ENCODE measurements at places on chromosomes 5 and 9.

DNA sequence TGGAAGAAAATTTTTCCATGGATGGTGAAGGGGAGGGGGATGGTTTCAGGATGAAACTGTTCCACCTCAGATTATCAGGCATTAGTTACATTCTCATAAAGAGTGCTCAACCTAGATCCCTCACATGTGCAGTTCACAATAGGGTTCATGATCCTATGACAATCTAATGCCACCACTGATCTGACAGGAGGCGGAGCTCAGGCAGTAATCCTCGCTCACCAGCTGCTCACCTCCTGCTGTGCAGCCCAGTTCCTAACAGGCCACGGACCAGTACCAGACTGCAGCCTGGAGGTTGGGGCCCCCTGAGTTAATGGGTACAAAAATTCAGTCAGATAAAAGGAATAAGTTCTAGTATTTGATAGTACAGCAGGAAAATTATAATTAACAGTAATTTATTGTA lies 337.2 kb downstream of the NPR3 start:
- no peak for DNase-seq

DNA sequence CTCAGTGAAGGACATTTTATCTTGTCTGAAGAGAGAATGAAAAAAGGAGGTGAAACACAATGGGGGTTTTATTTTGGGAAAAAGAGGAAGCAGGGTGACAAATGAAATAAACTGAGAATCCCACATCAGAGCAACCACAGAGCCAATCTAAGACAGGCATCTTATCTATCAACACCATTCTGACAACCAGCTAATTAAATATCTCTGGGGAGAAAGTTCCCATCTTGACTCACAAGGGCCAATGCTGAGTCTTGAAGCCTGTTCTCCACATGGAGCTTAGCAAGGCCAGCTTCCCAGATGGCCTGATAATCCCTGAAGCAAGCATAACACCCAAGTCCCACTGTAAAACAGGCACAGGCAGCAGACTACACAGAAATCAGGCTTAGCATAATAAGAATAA lies 30.4 kb downstream of the DPYSL3 start:
- no peak for DNase-seq

- no peak for DNase-seq
These were observed 9.1 kb downstream of the AP3S1 start for GRCh38 chr5:115850744-115851416.

GRCh38 chr9:88990729-88991065 lies 571 bp upstream of the S1PR3 start:
- no peak for DNase-seq

GRCh38 chr5:72815580-72816283 lies 729 bp upstream of the TNPO1 start:
- no peak for DNase-seq

DNA sequence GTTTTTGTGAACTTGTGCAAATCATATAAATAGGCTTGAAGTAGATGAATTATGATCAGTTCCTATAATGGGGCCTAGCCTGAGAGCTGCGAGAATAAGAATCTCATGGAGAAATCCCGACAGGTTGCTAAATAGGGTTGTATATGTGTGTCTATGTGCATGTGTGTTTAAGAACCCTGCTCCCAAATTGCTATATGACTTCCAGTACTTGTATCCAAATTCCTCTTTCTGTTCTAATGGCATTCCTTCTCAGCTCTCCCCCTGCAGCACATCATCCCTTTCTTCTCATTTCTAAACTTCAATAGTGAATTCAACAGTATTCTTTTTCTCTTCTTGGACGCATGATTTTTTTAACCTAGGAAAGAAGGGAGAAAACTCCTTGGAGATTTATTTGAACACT lies 277.2 kb downstream of the GAS1 start:
- DNase-seq, result no peak

- DNase-seq, result no peak
These were observed 26.9 kb upstream of the FGD3 start for GRCh38 chr9:92920437-92920836.

GRCh38 chr5:8394965-8395364 lies 526.0 kb downstream of the MTRR start:
- no peak for DNase-seq

- DNase-seq, result peak; percentile 38
These were observed 576 bp downstream of the KIAA1958 start for GRCh38 chr9:112487008-112487798.

GRCh38 chr5:78671609-78672008 lies 23.0 kb upstream of the LHFPL2 start:
- no peak for DNase-seq

DNA sequence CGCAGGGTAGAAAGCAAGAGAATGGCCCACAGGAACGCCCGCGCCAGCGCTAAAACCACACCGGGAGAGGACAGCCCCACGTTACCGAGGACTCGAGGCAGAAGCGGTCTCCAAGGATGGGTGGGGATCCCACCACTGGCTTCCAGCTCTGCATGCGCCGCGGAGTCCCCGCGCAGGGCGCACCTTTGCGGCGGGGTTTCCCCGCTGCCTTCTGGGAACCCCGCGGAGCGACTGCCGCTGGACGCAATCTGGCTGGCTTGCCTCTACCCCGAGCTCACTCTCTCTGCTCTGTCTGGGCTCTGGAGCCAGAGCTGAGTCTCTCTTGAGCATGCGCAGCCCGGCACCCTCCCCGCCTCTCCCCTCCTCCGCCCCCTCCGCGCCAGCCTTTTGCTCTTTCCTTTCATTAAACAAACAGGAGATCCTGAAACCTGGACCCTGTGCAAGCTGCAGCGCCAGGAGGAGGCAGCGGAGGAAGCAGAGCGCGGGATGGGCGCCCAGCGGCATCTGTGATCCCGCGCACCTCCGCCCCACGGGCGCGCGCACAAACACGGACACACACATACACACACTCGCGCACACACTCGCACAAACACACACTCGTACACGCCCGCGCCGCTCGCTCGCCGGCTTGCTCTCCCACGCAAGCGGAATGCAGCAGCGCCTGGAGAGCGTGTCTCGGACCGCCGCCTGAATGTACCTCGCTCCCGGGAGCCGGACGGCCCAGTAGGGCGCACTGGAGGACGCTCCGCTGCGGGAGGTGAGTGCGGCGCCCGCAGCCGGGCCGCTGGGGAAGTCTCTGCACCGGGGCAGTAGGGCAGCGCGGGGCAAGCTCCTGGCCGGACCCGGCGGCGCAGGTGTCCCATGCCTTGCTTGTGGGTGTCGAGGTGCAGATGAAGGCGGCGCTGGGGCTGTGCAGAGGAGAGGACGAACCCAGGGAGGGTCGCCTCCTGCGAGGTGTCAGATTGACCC lies at the start of gene PLPPR1:
TSS of gene PLPPR1 (plus strand) at position 382 of the 969 bp plus-strand sequence.
- no peak for DNase-seq

- no peak for DNase-seq
These were observed 148.3 kb upstream of the NR3C1 start for GRCh38 chr5:143551820-143552251.

DNA sequence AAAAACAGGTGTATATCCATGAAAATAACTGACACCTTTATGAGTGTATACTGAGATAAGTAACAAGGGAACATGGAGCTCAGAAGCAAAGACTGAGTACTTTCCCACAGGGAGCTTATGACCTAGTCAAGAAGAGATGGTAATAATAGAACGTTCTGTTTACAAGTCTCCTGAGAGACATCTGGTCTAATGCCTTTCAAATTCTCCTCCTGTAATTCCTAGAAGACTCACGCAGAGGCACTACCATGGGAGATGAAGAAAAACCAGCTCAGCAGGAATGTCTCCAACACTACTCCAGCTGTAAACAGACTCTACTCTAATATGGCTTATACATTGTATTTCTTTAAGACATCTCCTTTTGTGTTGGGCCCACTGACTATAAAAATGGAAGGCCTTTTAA lies 503.6 kb upstream of the TUSC1 start:
- DNase-seq, result no peak

DNA sequence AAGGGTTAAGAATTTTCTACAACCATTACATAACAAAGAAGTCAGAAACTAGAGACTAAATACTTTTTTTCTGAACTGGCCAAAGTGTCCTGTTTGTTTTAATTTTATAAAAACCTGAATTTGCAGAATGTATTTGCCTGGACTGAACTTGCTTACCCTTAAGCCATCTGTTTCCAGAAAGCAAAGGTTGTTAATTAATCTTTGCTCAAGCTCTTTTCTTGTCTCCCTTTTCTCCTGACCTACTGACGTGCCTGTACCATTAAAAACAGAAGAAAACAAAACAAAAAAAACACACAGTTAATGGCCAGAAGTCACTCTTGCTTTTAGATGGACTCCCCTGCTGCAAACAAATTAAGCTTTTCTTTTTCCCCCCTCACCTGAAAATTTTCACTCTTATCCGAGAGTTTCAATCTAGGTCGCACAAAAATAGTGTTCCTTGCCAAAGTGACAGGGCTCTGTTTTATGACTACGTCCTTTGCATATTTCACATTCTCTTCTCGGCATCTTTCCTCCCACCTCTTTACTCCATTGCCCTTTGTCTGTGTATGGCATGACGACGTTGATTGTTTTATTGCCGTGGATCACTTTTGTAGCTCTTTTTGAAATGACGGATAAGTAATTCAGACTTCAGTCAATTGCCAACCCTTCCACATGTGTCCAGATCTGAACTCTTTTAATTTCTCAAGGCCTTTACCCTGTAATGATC lies 333.8 kb upstream of the GRIN3A start:
- no peak for DNase-seq

DNA sequence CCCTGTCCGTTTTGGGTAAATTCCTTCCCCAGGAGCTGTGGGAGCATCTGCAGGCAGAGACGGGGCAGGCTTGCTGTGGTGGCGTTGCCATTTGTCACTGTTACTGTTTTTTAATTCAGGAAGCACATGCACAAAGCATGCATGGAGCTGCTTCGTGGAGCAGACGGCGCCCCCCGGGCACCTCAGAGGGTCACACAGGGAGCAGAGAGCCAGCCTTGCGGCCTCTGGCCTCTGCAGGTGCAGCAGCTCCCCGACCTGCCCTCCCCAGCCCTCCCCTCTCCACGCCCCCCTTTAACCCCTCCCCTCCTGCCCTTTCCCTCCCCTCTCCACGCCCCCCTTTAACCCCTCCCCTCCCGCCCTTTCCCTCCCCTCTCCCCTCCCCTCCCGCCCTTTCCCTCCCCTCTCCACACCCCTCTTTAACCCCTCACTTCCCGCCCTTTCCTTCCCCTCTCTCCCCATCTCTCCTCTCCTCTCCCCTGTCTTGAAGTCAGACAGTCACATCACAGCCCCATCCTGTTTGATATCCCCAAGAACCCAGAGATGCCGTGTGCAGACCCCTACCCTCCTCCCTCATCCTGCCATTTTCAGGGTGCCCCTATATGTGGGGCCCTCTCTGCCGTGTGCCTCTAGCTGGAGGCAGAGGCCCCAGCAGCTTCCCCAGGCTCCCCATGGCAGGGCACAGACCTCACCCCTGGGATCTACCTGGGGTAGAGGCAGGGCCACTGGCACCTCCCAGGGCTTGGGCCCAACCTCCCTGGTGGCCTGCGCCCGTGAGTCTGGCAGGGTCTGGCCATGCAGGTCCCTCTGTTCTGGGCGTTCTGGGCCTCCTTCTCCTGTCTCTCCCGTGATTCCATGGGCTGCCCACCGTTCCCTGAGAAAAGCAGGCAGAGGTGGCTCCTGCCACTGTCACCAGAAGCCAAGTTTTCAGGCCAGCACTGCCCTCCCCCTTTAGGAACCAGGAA lies 29.6 kb upstream of the UBAC1 start:
- DNase-seq, result peak; percentile 27

- DNase-seq, result no peak
These were observed 464.6 kb upstream of the ACTBL2 start for GRCh38 chr5:57947181-57947580.

DNA sequence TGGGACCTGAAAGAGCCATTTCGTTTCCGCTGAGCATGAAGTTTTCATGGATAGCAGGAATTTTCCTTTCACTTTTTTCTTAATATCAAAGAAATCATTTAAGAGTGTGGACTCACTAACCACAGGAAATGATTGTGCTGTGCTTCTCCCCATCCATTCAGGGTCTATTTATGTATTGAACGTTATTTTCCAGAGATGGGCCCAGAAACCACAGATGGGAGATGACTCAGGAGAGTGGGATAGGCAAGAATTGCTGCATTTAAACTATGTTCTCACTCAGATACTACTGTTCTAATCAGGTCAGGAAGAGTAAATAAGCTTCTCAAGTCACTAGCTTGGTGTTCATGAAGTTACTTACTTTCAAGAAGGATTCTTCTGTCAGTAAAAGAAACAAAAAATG lies 763.8 kb downstream of the DTWD2 start:
- no peak for DNase-seq

GRCh38 chr5:59992206-59992605 lies 98.7 kb upstream of the PDE4D start:
- DNase-seq, result no peak

DNA sequence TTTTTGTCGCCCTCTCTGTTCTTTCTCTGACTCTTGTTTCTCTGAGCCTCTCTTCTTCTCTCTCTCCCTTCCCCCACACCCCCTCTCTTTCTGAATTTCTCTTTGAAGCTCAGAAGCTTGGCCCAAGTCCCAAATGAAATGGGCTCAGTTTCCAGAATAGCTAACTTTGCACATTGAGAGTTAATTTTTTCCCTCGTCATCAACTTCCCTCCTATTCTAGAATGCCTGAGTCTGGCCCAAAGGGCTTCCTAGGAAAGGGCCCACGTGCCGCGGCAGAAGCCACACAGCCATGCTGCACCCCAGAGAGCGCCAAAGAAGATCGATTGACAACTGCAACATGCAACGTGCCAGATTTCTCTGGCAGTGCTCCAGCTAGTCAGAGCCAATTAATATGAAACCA lies 588.8 kb upstream of the KLF4 start:
- no peak for DNase-seq

- DNase-seq, result no peak
These were observed 137.8 kb upstream of the MAP1B start for GRCh38 chr5:71969460-71969859.

- no peak for DNase-seq
These were observed 309.8 kb upstream of the IRX4 start for GRCh38 chr5:2192496-2192895.

GRCh38 chr5:78523314-78524193 lies 125.0 kb downstream of the LHFPL2 start:
- no peak for DNase-seq

GRCh38 chr5:3615829-3616228 lies 20.2 kb downstream of the IRX1 start:
- no peak for DNase-seq

- DNase-seq, result no peak
These were observed 407.7 kb downstream of the PDE4D start for GRCh38 chr5:59485629-59486439.

Data from activated CD8-positive, alpha-beta memory T cell treated with anti-CD3 and anti-CD28 coated beads for 1 hour (primary cell).